ENCODE measurements at places on chromosomes 4 and X. TPM values are rescaled to one million over a fixed set of nuclear protein-coding genes. Genes with fewer than 3 reads are reported as not detected.

The HSD17B13 gene
- not detected for total RNA-seq

DNA sequence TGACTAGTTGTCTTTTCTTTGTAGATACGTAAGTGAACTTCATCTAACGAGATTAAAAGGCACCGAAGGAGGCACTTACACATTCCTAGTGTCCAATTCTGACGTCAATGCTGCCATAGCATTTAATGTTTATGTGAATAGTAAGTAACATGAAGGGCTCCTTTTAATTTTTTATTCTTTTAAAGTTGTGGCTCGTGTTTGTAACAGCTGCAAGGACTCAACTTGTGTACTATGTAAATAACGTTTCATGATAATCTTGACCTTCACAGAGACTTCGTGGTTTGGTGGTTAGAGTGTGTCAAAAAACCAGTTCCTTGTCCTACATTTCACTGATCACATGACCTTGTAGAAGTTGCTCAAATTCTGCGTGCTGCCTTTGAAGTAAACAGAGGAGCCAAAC lies 51.6 kb downstream of the KIT start:
- no peak for DNase-seq

DNA sequence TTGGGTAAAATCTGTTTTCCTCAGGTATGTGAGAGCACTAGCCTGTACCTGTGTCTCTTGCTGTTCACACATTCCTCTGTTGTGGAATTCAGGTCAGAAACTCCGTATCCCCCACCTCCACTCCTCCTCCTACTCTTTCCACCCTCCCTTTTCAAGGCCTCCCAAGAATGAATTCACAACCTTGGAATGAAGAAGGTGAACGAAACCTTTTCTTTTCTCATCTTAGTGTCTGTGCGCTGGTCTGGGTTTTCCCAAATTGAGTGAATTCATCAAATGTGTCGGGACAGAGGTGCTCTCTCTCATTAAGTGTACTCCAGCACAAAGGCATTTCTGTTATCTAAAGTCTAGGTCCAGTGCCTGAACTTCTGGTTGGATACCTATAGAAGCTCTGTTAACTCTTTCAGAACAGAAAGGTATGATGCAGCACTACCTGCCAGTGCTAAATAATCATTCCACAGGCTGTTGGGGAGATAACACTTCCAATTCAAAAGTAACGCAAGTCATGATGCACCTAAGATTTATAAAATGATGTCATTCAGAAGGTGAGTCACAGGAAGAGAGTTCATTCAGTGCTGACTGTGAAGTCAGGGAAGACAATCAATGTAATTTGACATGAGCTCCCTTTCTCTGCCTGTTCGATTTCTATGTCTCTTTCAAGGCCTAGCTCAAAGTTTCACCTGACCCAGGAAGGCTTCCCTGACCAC lies 41.9 kb downstream of the COL4A6 start:
- DNase-seq, result no peak

- no peak for DNase-seq
Observed at GRCh38 chrX:103431316-103431715, 55.0 kb downstream of the BEX3 start.

DNA sequence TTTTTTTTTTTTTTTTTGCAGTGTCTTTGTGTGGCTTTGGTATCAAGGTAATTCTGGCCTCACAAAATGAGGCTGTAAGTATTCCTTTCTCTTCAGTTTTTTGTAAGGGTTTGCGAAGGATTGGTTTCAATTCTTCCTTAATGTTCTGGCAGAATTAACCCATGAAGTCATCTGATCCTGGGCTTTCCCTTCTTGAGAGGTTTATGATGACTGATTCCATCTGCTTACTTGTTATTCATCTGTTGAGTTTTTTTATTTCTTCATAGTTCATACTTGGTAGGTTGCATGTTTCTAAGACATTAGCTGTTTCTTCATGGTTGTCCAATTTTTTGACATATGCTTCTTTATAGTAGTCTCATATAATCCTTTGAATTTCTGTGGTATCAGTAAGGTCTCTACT lies 181.4 kb upstream of the PDE5A start:
- peak; percentile 9 for DNase-seq

The BANK1 gene
- total RNA-seq, result 7.4 TPM

DNA sequence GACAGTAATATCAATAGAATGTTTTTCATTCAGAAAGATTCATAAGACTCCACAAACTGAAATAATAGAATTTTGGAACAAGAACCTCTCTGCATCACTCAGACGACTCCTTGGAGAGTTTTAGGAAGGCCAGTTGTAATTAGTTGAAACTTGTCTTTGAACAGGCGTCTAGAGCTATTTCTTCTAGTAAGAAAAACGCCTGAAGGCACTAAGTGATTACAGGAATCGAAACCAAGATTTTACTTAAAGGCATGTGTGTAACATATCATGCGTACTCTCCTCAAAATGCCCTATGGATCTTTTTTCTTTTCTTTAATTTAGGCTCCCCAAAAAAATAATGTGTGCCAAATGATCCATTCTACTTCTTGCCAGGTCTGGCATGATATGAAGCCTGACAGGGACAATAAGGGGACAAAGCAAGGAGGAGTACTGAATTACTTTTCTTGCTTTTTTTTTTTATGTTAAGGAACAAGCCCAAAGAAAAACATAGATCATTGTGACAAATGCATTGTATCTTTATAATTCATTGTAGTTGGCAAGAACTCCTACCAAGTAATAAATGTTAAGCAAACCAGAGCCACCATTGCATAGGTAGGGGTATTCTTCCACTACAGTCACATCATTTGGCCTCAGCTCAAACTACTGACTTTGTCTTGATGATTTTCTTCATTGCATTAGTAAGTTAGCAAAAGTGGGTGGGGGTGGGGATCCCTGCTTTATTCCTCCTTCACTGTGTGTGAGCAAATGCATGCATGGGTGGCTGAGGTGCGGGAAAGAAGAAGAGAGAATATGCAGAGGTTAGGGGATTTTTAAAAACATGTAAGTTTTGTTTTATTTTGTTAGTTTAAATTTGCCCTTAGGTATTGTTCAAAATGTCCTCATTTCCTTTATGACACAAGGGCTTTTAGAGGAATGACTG lies 79.9 kb upstream of the ATOH1 start:
- no peak for DNase-seq

The SOWAHB gene
- total RNA-seq, result 5.0 TPM

DNA sequence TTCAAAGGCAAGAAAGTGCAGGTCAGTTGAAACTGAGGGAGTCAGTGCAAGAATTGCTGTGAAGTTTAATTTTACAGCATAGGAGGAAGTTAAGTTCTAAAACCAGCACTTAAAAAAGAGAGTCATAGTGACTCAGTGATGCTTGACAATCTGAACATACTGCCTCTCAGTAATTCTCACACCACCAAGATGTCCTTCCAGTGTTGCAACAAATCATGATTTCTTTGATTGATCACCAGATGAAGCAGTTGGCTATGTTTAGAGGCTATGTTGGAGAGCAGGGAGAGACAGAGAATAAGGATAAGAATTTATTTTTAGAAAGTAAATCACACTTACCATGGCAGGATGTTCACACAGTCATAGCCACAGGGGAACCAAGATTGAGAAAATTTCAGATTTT lies 13.2 kb downstream of the TRIM2 start:
- no peak for DNase-seq

GRCh38 chrX:30881797-30882196 lies 7.3 kb downstream of the TAB3 start:
- DNase-seq, result no peak

GRCh38 chrX:111005166-111005565 lies 90.8 kb upstream of the PAK3 start:
- no peak for DNase-seq

GRCh38 chrX:103483720-103484119 lies 35.6 kb downstream of the RAB40A start:
- no peak for DNase-seq

DNA sequence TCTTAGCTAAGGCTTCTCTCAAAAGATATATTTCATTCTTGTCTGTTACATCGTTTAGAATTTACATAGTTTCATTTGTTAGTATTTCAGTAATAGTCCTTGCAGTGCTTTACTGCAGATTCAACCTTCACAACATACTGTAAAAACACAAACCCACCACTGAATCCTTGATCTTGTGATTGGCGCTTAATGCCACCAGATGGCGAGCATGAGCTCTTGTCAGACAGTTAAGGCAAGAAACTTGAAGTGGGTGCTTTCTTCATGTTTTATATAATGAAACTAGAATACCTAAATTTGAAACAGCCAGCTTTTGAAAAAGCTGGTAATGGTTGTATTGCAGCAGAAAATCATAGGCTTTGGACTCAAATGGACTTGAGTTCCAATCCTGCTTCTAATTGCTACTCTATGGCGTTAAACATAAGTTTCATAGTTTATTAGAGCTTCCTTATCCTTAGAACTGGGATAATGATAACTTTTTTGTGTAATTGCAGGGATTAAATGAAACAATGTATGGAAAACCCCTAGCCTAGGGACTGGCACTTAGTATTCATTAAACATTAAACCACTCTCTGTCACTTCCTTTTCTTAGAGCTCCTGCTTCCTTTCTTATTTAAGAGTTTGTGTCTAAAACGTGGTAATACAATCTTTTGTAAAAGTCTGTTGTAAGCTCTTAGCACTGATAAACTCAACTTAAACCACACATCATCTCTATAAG lies 95.1 kb downstream of the USP9X start:
- peak; percentile 73 for DNase-seq

The PF4V1 gene
- total RNA-seq, result 1.0 TPM

DNA sequence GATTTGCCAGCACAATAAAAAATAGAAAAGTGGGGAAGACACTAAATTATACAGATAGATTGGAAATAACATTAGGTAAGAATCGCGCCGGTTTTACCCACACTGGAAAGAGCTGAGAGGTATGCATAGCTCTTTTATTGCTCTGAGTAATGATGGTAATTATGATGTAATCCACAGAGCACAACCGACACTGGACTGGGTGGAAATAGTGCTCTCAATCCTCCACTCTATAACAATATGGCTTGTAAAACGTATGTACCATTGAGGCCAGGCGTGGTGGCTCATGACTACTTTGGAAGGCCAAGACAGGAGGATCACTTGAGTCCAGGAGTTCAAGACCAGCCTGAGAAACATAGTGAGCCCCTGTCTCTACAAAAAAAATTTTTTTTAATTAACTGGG lies 104.3 kb upstream of the RAPGEF2 start:
- no peak for DNase-seq

The SUPT20HL1 gene
- not detected for total RNA-seq

DNA sequence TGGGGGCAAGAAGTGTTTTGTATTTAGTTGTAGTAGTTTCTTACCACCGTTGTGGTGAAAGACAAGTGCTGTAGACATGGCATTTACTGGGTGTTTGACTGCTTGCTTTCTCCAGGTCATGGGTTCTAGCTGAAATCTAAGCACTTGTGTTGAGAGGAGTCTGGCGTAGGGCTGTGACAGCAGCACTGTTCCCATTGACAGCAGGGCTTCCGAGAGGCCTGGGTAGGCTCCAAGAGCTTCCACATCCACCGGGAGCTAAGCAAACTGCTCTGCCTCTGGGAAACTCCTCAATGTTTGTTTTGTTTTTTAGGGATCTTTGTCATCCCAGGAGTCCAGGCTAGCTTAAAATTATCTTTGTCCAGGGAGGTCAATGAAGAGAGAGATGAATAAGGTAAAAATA lies 44.3 kb downstream of the BMPR1B start:
- peak; percentile 52 for DNase-seq

GRCh38 chrX:39639871-39640270 lies 457.9 kb downstream of the BCOR start:
- DNase-seq, result no peak

The SHROOM4 gene
- total RNA-seq, result 21.8 TPM

The SYAP1 gene
- total RNA-seq, result 40.3 TPM

DNA sequence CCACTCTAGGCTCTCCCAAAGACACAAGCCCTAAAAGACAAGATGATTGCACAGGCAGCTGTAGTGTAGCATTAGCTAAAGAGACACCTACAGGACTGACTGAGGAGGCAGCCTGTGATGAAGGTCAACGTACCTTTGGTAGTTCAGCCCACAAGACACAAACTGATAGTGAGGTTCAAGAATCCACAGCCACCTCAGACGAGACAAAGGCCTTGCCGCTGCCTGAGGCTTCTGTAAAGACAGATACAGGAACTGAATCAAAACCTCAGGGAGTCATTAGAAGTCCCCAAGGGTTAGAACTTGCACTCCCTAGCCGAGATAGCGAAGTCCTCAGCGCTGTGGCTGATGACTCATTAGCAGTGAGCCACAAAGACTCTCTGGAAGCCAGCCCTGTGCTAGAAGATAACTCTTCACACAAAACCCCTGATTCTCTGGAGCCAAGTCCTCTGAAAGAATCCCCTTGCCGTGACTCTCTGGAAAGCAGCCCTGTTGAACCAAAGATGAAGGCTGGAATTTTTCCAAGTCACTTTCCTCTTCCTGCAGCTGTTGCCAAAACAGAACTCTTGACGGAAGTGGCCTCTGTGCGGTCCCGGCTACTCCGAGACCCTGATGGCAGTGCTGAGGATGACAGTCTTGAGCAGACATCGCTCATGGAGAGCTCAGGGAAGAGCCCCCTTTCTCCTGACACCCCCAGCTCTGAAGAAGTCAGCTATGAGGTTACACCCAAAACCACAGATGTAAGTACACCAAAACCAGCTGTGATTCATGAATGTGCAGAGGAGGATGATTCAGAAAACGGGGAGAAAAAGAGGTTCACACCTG lies 306.3 kb downstream of the ANK2 start:
- DNase-seq, result no peak

DNA sequence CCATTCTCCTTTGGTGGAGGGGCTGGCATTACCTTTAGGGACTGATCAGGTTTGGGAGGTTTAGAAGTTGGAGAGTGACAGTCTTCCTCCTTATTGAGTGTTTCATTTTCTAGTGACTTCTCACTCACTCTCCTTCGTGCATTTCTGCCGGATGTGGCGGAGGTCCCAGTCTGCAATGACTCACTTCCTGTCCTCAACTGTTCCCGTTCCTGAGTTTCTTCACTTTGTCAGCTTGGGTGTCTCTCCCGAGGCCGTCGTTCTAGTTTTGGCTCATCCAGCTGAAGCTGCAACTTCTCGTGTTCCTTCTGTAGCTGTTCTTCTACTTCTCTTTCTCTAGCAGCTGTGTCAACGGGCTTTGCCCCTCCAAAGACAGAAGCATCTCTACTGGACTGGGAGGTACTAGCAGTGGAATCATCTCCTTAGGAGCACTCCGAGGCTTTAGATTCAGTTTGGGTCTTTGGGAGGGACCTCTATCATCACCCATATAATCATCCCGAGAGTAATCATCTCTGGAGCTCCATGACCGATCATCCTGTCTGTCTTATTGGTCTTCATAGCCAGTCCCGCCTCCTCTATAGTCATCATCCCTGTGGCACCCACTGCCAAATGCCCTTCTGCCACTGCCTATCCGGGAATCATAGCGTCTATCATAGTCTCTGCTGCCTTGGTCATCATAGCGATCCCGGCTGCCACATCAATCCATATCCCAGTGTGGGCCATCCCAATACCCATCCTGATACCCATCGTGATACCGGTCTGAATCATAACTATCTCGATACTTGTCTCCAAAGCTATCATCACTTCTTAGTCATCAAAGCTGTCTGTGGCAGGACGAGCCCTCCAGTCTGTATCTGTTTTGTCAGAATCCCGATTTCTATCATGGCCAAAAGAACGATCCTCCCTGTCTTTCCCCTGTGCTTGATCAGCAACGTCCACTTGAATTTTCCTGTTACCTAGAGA lies 35.3 kb upstream of the VSIG4 start:
- DNase-seq, result no peak

GRCh38 chr4:138867404-138867803 lies 148.2 kb upstream of the NOCT start:
- no peak for DNase-seq

The FRMPD4 gene
- total RNA-seq, result not detected

The ATG4A gene
- total RNA-seq, result 14.7 TPM

Measured in kidney (tissue), 22 donors.